ENCODE measurements at places on chromosomes 7 and 10.

DNA sequence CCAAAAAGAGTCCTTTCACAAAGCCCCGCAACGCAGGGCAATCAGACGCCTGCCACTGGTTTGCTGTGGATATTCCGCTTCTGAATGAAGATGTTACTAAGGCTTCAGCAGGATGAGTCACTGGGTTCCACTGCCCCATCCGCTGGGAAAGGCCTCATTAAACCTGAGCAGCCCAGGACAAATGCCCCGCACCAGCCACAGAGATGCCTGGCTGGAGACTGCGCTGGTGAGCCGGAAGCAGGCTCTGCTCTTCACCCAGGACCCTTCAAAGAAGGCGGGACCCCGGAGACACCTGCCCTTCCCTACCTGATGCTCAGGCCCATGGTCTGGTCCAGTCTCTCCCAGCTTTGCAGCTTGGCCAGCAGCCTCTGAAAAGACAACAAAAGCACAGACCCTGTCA is 19.8 kb downstream of the MAD1L1 start:
- DNase-seq, result no peak

DNA sequence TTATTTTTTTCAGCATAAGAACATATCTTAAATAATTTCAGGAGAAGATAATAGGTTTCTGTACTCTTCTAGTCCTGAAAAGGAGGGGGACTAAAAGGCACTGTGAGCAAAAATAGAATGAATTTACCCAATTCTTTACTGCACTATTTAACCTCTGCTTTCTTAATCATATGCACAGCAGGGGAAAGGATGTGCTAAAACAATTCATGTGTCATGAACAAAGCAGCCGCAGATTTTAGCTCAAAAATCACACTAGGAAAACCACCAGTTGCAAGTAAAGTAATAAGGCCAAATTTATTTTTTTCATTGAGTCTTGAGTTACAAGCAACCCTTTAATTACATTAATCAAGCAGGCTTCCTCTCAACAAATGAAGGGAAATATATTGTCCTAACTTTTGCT is 80.1 kb downstream of the CABCOCO1 start:
- no peak for DNase-seq

DNA sequence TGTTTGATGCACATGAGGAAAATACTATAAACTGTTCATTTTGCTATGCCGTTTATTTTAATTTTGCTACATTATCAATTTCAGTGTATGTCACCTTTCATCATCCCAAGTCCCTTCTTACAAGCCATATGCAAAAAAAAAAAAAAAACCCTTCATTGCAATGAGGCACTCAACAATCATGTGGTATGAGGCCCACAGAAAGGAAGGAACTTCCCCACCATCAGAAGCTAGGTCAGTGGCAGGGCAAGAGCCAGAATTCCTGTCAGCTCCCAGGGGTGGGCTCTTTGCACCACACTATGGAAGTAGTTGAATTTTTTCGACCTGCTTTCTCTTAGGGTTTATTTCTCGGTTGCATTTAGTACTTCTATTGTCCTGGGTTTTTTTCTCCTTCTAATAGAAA is 75.4 kb downstream of the NOC3L start:
- DNase-seq, result no peak

DNA sequence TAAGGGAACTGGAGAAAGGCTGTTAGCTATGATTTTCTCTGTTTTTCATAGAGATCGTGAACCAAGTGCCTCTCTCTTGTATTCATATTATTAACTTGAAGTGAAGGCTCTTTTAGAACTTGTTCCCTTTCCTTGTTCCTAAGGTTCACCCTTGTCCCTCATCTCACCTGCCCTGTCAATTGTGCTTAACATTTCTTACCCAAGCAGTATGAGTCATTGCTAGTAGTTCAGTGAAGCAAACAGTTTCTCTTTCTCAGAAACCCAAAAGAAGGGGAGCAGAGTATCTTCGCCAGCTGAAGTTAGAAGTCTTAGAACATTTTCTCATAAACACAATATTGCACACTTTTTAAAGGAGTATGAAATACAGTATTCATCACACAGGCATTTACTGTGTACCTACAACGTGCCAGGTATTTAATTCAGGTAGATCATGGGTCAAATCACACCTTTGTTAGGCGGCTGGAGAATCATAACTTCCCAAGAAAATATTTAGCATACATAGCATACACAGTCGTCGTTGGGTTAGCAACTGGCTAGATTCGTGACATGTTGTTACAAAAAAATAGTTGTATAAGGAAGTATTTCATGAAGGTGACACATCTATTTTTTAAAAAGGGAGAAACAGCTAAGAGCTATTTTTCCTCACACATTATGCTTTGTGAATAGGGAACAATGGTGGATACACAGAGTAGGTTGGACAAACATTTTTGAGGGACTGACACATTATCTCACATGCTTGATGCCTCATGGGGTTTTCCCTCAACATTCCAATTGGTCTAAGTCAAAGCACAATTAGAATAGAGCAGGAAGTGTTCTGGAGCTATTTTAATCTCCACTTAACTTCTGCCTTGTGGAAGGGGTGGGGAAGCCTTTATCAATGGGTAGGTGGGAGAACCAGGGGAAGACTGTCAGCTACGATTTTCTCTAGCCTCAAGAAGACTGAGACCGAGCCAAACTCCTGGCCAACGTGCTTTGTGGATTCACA is 13.2 kb downstream of the HDAC9 start:
- DNase-seq, result no peak

DNA sequence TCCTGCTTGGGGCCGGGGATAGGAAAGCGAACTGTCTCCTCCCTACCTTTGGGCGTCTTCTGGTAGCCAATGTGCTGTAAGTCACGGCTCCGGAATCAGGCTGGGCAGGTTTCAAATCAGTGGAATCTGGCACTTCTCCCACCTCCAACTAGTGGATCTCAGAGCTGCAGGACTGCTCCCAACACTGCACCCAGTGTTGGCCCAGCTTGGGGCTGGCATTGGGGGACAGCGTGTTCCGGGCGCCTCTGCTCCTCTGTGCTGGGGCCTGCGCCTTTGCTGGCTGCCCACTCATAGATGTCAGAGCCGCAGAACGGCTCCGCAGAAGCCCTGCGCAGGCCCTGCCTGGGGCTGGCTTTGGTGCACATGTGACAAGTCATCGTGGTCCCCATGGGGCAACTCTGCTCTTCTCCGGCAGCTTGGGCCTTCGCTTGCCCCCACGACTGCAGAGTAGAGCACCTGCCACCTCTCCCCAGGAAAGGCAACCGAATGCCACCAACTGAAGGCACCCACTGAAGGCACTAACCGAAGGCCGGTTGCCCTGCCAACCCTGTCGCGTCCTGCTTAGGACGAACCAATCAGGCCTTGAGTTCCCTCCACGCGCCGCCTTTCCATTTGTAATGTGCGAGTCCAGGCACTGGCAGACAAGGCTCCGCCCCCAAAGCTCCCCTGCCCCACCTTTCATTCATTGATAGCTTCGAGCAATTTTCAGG is 85.5 kb upstream of the ABI1 start:
- DNase-seq, result no peak

GRCh38 chr10:95445223-95445836 is 115.8 kb downstream of the SORBS1 start:
- no peak for DNase-seq

- DNase-seq, result peak; percentile 32
Measured at GRCh38 chr10:1687190-1687589, 50.1 kb downstream of the ADARB2 start.

- no peak for DNase-seq
Measured at GRCh38 chr7:20681258-20681882, 65.9 kb downstream of the ABCB5 start.

- DNase-seq, result no peak
Measured at GRCh38 chr7:1121886-1122831, 34.2 kb downstream of the GPER1 start.

DNA sequence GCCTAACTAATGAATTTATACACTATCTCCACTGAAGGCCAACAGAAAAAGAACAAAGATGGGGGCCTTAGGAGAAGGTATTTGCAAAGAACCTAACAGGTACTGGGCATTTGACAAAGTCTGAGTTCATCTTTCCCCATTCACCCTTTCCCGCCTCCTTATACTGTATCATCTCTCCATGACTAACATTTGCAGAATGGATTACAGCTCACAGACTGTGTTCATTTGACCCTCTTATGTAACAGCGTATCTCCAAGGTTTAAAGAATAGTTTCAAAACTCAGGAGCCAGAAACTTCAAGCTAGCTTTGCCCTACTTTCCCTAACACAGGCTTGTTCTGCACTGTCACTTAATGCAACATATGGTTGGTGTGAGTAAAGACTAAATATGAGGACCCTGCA is 238.7 kb upstream of the CELF2 start:
- DNase-seq, result no peak

DNA sequence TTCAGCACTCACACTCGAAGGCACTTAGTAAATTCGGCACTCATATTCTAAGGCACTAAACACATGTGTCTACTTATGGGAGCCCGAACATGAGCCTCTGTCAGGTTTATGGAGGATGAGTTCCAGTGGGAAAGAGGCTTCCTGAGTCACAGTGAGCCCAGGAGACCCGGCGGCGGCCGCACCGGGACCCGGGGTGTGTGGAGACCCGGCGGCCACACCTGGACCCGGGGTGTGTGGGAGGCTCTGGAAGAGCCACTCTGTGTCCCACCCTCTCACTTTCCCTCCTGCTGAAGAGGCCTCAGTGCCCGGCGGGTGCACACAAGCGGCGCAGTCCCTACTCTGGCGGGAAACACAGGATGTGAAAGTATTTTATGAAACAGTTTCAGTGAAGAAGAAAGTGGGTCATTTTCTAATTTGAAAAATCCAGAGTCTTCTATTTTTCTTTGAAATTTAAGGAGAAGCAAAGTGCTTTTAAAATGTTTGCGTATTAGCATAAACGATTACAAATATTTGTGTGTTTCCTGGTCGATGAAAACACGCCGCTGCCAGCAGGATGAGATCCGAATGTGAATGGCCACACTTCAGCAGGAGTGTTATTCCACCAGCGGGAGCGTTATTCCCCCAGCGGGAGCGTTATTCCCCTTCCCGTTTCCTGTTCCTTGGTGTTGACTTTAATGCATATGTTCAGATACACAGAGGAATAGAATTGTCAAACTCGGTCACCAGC is 625.1 kb downstream of the DNAJB6 start:
- DNase-seq, result no peak

DNA sequence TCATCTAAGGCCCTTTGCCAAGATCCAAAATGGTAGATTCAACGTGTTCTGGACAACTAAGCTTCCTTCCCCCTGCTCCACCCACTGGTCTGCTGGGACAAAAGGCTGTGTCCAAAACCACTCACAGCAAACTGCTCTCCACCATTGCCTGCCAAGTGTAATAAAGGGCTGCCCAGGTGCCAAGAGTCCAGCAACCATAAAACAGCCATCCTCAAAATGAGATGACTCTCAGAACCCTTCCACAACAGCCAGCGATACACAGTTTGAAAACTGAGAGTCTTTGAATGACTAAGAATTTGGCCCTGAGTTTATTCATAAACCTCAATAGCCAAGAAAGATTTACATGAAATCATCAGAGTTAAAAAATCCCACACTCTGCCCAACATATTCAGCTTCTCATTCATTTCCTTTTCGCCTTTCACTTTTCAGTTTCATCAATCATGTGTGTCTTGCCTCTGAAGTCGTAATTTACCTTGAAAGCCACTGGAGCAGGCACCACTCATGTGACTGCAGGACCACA is 658.1 kb upstream of the MGMT start:
- DNase-seq, result no peak

GRCh38 chr7:52695973-52696595 is 339.3 kb upstream of the POM121L12 start:
- no peak for DNase-seq

- no peak for DNase-seq
Measured at GRCh38 chr10:102247734-102248133, 2.4 kb downstream of the GBF1 start.

DNA sequence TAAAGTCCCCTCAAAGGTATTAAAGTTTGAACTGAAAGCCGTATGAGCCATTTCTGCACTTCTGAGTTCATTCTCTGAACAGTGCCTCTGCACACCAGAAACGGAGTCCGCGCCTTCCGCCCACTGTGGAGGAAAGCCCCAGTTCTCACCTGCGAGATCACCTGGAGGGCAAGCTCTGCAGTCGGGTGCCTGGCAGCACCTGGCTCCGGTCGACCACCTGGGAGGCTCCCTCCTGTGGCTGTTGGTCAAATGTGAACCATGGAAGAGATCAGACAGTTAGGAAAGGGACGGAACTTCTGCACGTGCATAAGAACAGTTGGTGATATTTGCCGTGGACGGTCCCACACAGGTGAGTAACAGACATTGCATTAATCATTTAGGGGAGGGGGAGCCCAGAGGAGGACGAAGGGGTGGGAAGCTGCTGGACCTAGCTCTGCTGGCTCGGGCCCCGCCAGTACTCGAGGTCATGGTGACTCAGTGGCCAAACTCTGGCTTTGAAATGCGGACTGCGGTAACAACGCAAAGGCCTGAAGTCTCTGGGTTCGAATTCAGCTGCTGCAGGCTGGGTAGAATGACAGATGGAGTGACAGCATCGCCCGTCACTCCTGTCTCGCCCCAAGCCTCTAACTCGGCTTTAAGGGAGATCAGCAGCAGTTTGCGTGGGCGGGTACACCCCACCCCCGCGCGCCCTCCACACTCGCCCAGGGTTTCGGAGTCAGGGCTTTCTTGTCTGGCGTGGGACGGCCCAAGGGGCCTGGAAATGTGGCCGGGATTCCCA is 1.7 kb upstream of the DPYSL4 start:
- DNase-seq, result no peak

GRCh38 chr10:124494046-124494807 is 32.6 kb downstream of the LHPP start:
- DNase-seq, result no peak

DNA sequence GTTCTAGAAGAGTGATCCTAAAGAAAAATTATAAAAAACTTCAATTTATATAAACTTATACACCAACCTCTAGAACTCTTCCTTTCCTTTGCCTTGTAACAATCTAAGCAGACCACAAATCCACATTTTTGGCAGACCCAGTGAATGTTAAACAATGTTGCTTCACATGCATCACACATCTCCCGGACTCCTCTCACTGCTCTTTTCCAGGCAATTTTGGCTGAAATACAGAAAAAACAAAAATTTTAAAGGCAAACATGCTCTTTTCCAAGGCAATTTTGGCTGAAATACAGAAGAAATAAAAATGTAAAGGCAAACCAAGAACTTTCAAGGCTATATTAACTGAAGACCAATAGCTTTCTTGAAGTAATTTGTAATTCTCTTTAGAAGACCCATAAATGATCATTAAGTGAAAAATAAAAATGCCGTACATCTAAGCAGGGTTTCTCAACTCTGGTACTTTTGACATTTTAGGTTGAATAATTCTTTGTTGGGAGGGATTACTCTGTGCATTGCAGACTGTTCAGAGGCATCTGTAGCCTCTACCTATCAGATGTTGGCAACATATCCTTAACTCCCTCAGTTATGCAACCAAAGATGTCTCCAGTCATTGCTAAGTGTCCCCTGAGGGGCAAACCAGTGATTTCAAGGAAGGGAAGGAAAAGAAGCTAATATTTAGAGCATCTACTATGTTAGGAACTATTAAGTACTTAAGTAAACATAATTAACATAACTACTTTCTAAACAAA is 64.4 kb downstream of the NRBF2 start:
- no peak for DNase-seq

- DNase-seq, result no peak
Measured at GRCh38 chr10:13590886-13591285, 4.1 kb downstream of the PRPF18 start.

- DNase-seq, result peak; percentile 33
Measured at GRCh38 chr7:8190119-8190895, 71.7 kb downstream of the ICA1 start.
